CD4-positive, alpha-beta T cell treated with Interleukin-6 at 100 ng/mL for 8 hours (primary cell): ENCODE measurements at places on chromosomes 4 and X.
A peak's percentile ranks its signal among the peaks of the same experiment; 100 is the strongest.

DNA sequence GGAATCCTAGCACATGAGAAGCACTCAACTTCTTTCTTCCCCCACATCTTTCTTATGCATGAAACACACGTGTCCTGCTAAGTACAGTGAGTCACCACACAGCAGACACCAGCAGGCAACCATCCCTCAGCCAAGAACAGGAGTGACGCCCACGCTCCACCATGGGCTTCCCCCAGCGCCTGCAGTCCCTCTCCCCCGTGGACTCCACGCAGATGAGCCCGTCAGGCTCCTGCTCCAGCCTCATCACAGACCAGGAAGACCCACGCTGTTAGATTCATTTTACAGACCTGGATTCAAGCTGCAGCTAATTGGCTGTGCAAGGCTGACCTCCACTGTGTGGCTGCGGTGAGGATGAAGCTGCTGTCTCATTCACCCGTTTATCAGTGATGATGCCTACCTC is 16.7 kb downstream of the HMX1 start:
- no peak for DNase-seq

- no peak for DNase-seq
These were observed 164.6 kb downstream of the BANK1 start for GRCh38 chr4:101954975-101955678.

- DNase-seq: peak; percentile 88
These were observed at the start of gene SEPTIN6 for GRCh38 chrX:119693040-119693995. Gene SEPTIN6, minus strand, starts transcription at chrX:119693168. Its CDS starts 63 bp downstream, at chrX:119693105.

GRCh38 chr4:55431710-55432336 is 36.1 kb downstream of the TMEM165 start:
- DNase-seq: no peak

DNA sequence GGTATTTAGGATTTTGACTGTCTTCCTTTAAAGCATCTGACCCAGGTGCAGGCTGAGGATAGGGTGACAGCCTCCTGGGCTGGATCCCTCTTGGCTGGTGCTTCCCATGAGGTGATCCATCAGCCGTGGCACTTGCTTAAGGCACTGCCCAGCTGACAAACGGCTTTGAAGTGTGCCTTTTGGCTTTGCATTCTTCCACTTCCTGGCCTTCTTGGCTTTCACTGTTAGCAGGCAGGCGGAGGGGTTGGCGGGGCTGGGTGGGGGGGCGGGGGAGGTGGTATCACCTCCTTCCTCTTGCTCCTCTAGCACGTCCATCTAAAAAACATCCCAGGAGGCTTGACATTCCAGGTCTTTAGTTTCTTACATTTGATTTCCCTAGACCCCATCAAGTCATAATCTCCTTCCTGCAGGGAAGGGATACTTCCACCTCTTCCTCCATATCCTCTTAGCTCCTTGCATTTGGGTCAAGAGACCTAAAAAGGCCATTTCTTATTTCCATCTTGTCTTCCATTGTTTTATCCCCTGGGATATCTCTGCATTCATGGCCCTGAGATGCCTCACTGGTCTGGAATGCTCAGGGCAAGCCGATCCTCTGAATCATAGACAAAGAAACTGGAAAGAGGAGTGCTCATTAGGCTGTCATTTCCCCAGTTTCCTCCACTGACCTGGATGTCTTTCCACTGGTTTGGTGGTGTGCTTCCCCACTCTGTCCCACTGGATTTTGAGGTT is 11.3 kb upstream of the APLN start:
- no peak for DNase-seq

GRCh38 chr4:150510176-150510865 is 71.6 kb upstream of the MAB21L2 start:
- no peak for DNase-seq

- no peak for DNase-seq
These were observed 42.9 kb downstream of the EVC start for GRCh38 chr4:5753766-5754528.

DNA sequence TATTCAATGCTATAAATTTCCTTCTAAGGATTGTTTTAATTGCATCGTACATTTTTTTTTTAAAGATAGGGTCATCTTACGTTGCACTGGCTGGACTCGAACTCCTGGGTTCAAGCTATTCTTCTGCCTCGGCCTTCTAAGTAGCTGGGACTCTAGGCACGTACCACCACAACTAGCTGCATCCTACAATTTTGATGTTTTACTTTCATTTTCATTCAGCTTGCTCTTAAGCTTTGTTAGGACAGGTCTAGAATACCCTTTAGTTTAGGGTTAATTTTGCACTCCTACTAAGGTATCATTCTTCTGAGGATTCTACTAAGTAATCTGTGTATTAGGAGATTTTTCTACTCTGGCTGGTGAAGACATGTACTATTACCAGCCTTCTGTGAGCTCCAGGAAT is 50.2 kb upstream of the C1GALT1C1 start:
- no peak for DNase-seq

DNA sequence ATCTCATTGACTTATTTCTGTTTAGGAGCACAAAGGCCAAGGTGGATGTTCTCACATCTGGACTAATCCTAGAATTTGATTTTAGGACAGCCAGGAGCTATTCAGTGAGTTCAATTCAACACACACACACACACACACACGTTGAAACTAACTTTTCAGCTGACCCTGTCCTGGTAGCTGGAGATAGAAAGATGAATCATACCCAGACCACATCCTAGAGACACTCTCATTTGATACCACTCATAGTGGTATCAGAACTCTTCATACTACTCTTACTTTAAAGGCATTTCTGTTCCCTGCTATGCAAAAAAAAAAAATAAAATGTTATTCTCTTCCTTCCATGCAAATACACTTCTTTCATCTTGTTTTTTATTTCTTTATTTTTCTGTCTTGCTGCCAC is 36.7 kb downstream of the KLF8 start:
- DNase-seq: no peak
